ENCODE measurements at places on chromosomes 3 and 15.
A peak's percentile ranks its signal among the peaks of the same experiment; 100 is the strongest.

DNA sequence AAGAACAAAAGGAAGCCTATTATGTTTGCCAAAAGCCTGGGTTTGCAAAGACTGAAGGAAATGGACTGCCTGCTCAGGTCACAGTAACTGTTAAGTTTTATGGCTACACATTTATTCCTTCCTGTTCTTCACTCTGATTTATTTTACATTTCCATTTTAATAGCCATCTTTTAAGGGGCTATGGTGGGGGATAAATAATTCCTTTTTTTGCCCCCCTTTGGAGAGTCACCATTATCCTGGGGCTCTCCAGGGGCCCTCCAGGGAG lies 53.5 kb upstream of the MYZAP start:
- DNase-seq: no peak

DNA sequence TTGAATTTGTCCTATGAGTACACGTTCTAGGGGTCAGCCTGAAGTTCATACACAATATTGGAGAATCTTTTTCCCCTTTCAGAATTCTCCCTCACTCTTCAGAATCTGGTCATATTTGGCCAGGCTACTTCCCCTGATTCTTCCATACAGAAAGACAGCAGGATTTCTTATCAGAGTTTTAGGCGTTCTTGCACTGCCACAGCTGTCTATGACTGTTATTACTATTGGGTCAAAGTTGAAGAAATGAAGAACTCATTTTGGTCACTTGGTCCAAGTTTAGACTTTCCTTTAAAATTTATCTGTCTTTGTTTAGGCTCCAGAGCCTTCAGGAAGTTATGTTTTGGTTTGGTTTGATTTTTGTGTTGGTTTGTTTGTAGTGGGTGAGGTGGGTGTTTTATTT lies 12.0 kb downstream of the TEX55 start:
- DNase-seq: no peak

- no peak for DNase-seq
Observed at GRCh38 chr3:168648321-168648720, 552.6 kb upstream of the GOLIM4 start.

DNA sequence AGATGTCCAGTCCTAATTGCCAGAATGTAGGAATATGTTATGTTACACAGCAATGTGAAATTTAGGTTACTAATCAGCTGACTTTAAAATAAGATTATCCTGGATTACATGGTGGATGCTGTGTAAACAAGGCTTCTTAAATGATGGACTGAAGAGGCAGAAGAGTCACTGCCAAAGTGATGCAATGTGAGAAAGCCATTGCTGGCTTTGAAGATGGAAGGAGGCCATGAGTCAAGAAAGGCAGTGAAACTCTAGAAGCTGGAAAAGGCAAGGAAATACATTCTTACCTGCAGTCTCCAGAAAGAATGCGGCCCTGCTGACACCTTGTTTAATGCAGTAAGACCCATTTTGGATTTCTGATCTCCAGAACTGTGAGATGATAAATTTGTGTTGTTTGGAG lies 179.1 kb upstream of the ZPLD1 start:
- DNase-seq: no peak

DNA sequence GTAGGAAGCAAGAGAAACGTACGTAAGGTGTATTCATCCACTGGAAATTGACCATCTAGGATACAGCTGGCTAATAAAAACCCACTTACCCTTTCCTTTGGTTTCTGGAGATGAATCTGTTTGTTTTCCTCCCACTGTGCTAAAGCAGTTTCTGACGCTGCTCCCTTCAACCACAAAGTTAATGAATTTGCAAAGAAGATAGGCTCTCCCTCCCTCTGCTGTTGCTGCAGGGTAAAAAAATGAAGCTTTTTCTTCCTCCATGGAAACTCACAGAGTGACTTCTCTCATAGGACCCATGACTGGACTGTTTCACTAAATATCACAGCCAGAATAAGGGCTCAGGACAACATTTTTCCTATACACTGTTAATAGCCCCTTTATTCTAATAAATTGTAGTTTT lies 172.1 kb upstream of the LRRN1 start:
- no peak for DNase-seq

DNA sequence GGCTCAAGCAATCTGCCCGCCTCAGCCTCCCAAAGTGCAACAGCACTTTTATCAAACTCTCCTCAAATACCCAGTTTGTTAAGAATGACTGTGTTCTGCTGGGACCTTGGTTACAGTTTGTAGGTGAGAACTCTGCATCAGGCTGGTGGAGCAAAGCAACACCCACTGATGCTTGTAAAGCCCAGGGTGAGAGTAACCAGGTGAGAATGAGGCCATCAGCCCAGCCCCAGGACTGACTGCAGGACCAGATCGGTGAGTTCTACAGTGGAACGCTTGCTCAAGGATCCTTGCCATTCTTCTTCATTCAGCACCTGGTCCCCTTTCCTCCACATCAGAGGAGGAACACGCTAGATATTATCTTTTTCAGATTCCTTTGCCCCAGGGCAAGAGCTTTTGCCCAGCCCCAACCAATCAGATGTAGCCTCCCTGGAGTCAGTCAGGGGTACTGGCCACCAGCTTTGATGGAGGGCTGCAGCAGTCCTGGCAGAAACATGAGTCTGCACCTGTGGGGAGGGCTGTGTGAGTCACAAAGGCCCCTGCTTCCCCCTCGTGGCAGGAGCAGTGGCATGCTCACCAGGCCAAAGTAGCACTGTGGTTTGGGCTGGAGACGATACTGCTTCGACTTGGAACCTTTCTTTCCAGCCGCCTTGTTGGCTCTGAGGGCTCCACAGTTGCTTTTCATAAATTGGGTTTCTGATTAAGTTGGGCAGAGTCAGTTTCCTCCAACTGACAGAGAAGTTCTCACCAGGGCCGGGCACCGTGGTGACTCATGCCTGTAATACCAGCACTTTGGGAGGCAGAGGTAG lies 3.5 kb upstream of the SHISA5 start:
- DNase-seq: peak; percentile 84

GRCh38 chr3:123011447-123011846 lies 16.1 kb downstream of the SEMA5B start:
- no peak for DNase-seq
